ENCODE measurements at places on chromosomes 3 and 15. TPM values are rescaled to one million over a fixed set of nuclear protein-coding genes. Genes with fewer than 3 reads are reported as not detected.
A peak's percentile ranks its signal among the peaks of the same experiment; 100 is the strongest.

Gene FRMD4B
- 49.5 TPM for total RNA-seq

DNA sequence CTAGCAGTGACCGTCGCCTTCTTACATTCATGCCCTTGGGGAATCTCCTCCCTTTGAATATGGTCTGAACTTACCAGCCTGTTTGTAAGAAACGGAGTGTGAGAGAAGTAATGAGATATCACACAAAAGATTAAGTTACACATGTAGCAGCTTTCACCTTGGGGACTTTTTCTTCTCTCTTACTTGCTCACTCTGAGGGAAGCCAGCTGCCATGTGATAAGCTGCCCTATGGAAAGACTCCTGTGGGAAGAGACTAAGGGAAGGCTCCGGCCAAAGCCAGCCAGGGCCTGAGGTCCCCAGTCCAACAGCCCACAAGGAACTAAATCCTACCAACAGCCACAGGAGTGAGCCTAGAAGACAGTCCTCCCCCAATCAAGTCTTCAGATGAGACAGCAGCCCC, 190.4 kb upstream of the TSC22D2 start:
- no peak for DNase-seq
- H3K4me1 ChIP-seq: no peaks in the 10 kb centered on the region
- no peak overlapping the region for H3K4me3 ChIP-seq

Gene RPL35A
- 888 TPM for total RNA-seq

Gene GUCA1C
- total RNA-seq: not detected

- no peaks in the 10 kb centered on the region for H3K4me1 ChIP-seq
- no peaks in the 10 kb centered on the region for H3K27me3 ChIP-seq
- no peak for DNase-seq
- H3K27ac ChIP-seq: no peak overlapping the region
These were observed 43.3 kb upstream of the GSK3B start for GRCh38 chr3:120137548-120137947.

- no peak overlapping the region for H3K27ac ChIP-seq
- H3K27me3 ChIP-seq: no peaks in the 10 kb centered on the region
- H3K4me3 ChIP-seq: no peak overlapping the region
- peaks cover 9% of the 10 kb centered on the region for H3K4me1 ChIP-seq
These were observed 3.3 kb downstream of the NDUFAF3 start for GRCh38 chr3:49025005-49025792.

DNA sequence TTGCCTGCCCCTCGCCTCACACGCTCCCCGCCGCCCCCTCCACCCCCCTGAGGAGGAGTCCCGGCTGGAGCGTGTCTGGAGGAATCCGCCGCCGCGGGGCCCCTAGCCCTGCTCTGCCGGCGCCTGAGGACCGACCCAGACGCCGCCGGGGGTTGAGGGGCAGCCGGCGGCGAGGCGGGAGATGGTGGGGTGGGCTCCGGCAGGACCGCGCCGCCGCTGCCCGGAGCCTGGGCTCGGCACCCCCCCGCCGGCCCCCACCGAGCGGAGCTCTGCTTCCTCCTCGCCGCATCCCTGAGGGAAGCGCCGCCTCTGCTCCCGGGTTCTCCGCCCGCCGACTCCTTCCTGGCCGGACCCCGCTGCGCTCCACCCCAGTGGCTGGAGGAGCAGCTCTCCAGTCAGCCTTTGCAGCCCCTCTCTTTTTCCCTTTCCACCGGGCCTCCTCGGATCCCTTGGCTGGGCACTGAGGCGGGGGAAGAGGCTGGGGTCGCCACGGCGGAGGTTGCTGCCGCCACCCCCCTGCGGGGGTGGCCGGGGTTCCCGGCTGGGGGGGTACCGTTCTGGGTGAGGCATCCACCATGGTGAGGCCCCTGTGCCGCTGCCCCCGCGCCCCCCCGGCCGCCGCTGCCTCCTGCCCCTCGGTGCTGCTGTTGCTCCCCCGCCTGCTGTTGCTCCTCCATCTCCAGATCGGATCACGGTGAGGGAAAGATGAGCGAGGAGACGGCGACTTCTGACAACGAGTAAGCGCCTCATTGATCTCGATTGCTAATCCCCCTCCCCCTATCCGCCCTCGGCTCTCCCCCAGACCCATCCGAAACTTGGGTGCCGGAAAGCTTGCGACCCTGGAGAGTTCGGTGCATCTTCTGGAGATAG, at the start of gene SPRED1:
Gene SPRED1, plus strand, starts transcription at position 356 of the 870 bp plus-strand sequence. Its CDS starts 350 bp downstream, at position 706.
- H3K36me3 ChIP-seq: no peaks in the 10 kb centered on the region
- H3K4me1 ChIP-seq: peaks cover 5% of the 10 kb centered on the region
- DNase-seq: peak; percentile 60
- H3K27me3 ChIP-seq: no peaks in the 10 kb centered on the region
- peak within 1 kb of the TSS; percentile 93 for H3K4me3 ChIP-seq

Gene LYSMD2
- 18.7 TPM for total RNA-seq

GRCh38 chr15:51904931-51905330, 66.6 kb downstream of the LEO1 start:
- H3K4me3 ChIP-seq: no peak overlapping the region
- no peaks in the 10 kb centered on the region for H3K27me3 ChIP-seq
- H3K36me3 ChIP-seq: peaks cover 4% of the 10 kb centered on the region
- H3K27ac ChIP-seq: no peak overlapping the region
- no peak for DNase-seq

DNA sequence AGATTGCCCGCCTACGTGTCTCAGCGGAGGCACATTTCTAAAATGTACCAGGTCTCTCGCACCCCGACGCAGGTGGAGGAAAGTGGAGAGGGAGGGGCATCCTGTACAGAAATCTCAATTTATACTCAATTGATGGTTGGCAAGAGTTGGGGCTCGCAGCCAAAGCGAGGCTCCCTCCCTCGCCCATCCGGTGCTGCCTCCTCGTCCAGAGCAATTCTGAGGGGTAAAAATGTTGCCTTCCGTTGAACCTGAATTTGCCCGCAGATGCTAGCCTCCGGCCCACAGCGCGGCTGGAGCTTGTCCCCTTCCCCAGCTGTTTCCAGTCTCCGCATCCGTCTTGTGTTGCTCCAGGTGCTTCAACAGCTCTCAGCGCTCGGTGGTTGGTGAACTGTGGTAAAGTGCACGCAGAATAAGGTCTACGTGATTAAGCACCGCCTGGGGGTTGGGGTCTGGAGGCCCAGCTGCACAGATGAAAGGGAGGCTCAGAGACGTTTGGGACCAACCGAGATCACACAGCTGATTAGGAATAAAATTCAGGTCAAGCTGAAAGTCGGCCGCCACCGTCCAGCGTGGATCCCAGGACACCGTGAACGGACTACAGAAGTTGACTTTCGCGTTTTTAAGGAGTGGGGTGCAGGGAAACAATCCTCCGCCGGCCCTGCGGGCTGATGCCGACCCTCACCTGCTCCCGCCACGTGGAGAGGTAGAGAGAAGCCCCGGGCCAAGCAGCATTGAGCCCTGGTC, 846 bp upstream of the POLG start:
- H3K36me3 ChIP-seq: no peaks in the 10 kb centered on the region
- peak overlapping the region; percentile 72 for H3K4me3 ChIP-seq
- DNase-seq: no peak
- no peaks in the 10 kb centered on the region for H3K27me3 ChIP-seq
- H3K4me1 ChIP-seq: peaks cover 12% of the 10 kb centered on the region

Gene TMEM158
- total RNA-seq: 1.0 TPM

Gene ZPLD1
- total RNA-seq: not detected

DNA sequence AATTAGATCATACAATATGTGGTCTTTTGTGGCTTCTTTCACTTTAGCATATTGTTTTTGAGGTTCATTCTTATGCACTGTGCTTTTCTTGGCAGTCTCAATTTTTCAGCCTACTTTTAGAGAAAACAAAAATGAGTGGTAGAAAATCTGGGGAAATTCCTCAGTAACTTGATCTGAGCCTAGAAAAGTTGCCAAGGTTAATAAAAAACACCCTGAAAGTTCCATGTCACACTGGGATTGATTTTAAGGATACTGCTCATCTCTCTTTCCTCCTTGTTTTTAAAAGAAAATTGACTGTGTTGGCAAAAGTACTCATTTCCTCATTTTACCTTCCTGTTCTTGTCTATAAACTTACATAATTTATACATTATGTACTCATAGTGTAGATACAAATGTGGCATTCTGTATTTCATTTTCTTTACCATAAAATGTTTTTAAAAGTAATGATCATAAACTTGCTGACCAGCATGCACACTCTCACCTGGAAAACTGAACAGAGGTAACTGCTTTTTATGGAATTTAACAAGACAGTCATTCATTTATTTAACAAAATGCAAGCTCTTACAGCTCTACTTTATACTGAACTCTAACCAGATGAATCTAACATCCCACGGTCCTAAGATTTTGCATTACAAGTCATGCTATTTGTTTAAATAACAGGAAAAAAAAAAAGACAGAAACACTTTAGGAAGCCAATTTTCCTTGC, 28.6 kb upstream of the SH3BP5 start:
- no peaks in the 10 kb centered on the region for H3K36me3 ChIP-seq
- H3K4me3 ChIP-seq: no peak overlapping the region
- no peaks in the 10 kb centered on the region for H3K4me1 ChIP-seq
- no peaks in the 10 kb centered on the region for H3K27me3 ChIP-seq

DNA sequence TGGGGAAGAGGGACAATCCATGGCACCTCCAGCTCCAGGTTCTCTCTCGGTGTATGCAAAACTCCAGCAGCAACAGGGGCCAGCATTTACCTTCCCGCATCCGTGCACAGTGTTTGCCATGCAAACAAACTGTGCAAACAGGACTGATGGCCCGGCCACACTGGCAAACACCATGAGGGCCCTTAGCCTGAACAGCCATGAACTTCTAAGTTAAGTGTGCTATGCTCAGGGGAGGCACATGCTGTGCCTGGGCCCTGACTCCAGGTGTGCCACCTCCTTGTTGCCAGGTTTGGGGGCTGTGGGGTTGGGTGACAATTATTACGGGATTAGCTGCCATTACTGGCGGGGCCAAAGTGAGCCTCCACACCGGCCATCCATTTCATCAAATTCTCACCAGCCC, 57.5 kb downstream of the CACNA2D2 start:
- H3K4me3 ChIP-seq: no peak overlapping the region
- no peaks in the 10 kb centered on the region for H3K36me3 ChIP-seq
- H3K27me3 ChIP-seq: no peaks in the 10 kb centered on the region
- no peaks in the 10 kb centered on the region for H3K4me1 ChIP-seq

GRCh38 chr15:38878926-38879325, 314.3 kb upstream of the RASGRP1 start:
- H3K27ac ChIP-seq: no peak overlapping the region
- H3K4me1 ChIP-seq: no peaks in the 10 kb centered on the region
- H3K27me3 ChIP-seq: no peaks in the 10 kb centered on the region
- no peaks in the 10 kb centered on the region for H3K36me3 ChIP-seq
- peak; percentile 25 for DNase-seq
- H3K4me3 ChIP-seq: no peak overlapping the region

DNA sequence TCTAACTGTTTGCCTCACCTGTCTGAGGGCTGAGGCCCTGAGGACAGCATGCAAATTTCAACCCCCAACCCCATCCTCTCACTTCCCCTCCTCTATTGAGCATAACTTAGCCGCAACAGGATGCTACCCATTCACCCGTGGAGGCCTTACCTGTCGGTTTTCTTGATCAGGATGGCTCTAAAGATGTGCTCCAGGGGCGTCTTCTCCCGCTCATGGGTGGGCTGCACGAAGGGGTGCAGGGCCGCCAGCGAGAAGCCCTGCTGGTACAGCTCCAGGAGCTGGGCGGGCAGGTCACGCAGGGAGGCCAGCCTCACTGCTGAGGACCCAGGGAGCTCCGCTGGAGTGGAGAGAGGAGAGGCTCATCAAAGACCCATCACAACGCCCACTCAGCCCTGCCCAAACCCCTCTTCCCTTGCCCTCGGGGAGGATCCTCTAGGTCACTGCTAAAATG, 79.8 kb downstream of the RFTN1 start:
- H3K27me3 ChIP-seq: no peaks in the 10 kb centered on the region
- H3K4me1 ChIP-seq: no peaks in the 10 kb centered on the region
- H3K27ac ChIP-seq: no peak overlapping the region
- no peak for DNase-seq
- H3K36me3 ChIP-seq: no peaks in the 10 kb centered on the region
- H3K4me3 ChIP-seq: no peak overlapping the region

Gene WDR5B
- total RNA-seq: 6.2 TPM

- no peaks in the 10 kb centered on the region for H3K27me3 ChIP-seq
- no peak overlapping the region for H3K4me3 ChIP-seq
- DNase-seq: no peak
- H3K27ac ChIP-seq: no peak overlapping the region
- no peaks in the 10 kb centered on the region for H3K36me3 ChIP-seq
These were observed 129.8 kb upstream of the CPNE4 start for GRCh38 chr3:132164469-132165092.

Gene PRRT3
- 0.64 TPM for total RNA-seq

Gene TRIM42
- total RNA-seq: not detected

GRCh38 chr15:80507638-80508316, 103.6 kb downstream of the ARNT2 start:
- no peaks in the 10 kb centered on the region for H3K4me1 ChIP-seq
- no peak for DNase-seq
- no peaks in the 10 kb centered on the region for H3K27me3 ChIP-seq
- H3K27ac ChIP-seq: peak overlapping the region; percentile 35
- no peaks in the 10 kb centered on the region for H3K36me3 ChIP-seq
